Activated naive CD4-positive, alpha-beta T cell treated with anti-CD3 and anti-CD28 coated beads, Interleukin-2, amount 50 U/mL, for 16 hours (primary cell): ENCODE measurements at places on chromosomes 7 and 10.

GRCh38 chr10:124605001-124605370 lies 139.2 kb downstream of the FAM53B start:
- DNase-seq: no peak

GRCh38 chr10:121088524-121088923 lies 237.4 kb downstream of the WDR11 start:
- DNase-seq: no peak

DNA sequence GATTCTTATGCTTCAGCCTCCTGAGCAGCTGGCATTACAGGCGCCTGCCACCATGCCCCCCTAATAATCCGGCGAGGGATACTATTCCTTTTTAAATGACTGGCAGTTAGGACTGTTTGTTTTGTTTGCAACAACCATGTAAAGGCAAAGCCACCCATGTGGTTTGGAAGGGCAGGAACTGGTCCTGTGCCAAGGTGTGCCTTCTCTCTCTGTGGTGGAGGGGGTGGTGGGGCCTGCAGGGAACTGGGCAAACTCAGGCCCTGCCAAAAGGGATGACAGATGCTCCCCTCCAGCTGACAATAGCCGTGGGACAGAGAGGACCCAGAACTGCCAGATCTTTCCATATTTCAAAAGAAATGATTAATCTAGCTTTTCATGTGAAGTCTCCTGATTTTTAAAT lies 23.5 kb upstream of the WAPL start:
- DNase-seq: no peak

DNA sequence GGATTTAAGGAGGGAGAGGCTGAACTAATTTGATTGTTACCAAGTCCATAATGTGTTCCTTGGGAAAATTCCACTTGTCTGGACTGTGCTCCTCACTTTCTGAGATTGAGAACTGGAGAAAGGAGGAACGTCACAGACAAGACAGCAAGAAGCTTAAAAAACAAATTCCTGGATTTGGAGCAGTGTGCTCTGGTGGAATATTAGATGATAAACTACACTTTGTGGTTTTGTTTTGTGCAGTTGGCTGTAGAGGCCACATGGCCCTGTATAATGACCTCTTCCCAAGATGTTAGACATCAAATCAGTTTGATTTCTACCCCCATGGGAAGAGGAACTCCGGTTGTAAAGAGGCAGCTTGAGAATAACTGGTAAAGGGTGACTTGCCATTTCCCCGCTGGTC lies 421.3 kb upstream of the GALNT17 start:
- DNase-seq: no peak

- no peak for DNase-seq
These were observed 111.2 kb downstream of the GRK5 start for GRCh38 chr10:119318411-119319160.

GRCh38 chr7:50562136-50562535 lies 3.1 kb downstream of the DDC start:
- DNase-seq: no peak

- no peak for DNase-seq
These were observed 73.6 kb upstream of the RNF32 start for GRCh38 chr7:156566812-156567549.

DNA sequence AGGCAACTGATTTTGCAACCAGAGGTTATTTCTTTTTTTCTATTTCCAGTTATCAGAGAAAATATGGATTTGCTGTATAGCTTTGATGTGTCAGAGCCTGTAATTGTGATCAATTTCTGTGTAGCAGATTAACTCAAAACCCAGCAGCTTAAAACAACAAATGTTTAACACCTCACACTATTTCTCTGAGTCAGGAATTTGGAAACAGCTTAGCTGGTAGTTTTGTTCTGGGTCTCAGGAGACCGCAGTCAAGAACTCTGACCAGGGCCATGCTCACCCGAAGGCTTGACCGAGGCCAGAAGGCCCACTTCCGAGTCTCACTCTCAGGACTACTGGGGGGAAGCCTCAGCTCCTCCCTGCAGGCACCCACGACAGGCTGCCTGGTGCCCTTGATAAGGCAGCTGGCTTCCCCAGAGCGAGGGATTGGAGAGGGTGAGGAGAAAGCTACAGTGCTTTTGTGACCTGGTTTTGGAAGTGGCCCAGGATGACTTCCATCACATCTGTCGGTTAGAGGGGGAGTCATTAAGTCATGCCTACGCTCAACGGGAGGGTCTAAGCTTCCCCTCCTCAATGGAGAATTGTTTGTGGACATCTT lies 105.7 kb upstream of the SHH start:
- no peak for DNase-seq
